Lung (tissue), 17 donors: ENCODE measurements at places on chromosomes 6 and 20. TPM values are rescaled to one million over a fixed set of nuclear protein-coding genes. Genes with fewer than 3 reads are reported as not detected.

DNA sequence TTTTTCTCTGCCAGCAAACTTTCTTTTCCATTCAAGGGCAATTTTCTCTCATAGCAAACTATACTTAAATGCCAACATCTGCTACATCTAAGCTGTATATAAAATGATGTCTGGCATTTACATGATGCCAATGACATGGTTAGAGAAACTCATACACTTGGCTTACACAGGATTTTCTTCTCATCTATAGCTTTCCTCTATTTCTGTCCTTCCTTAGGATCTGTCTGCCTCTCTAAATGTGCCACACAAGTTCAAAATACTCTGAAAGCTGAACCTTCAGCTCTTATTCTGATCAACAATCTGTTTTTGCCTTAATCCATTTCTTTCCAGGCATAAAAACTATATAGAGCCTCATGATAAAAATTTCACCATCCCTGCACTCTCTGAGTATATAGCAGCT lies 290.9 kb upstream of the RNF217 start:
- no peak for DNase-seq
- no peak overlapping the region for H3K27ac ChIP-seq
- H3K27me3 ChIP-seq: no peaks in the 10 kb centered on the region
- H3K4me1 ChIP-seq: no peaks in the 10 kb centered on the region

GRCh38 chr20:37346535-37347346 lies 801 bp downstream of the SRC start:
- H3K27me3 ChIP-seq: no peaks in the 10 kb centered on the region
- peak overlapping the region; percentile 59 for H3K27ac ChIP-seq
- no peaks in the 10 kb centered on the region for H3K36me3 ChIP-seq
- DNase-seq: no peak
- H3K4me1 ChIP-seq: peaks cover 17% of the 10 kb centered on the region

DNA sequence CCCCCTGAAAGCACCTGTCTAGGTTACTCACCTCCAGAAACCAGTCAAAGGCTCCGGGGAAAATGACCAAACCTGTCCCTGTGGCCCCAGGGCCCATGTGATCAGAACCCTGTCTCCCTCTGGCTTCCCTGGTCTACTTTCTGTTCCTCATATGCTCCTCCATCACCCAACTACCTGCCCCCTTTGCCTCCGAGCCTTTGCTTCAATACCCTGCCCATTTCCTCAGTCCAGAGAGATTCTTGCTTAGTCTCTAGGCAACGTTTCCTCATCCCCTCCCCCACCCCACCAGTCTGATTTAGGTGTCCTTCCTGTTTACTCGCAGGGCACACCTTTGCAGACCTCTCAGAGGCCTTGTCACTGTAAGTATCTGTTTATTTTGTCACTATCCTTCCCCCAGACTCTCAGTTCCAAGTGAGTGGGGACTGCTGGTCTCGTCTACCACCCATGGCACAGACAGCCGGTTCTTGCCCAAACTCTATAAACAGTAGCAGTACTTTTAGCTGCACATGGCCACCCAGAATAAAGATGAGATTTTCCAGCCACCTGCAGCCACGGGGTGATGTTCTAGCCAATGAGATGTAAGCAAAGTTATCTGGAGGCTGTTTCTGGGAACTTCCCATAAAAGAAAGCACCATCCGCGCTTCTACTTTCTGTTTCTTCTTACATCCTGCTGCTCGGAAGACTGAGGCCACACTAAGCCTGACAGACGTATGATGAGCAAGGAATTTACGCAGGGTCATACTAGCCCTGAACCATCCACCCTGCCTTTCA lies 13.3 kb downstream of the ELOVL5 start:
- no peak overlapping the region for H3K4me3 ChIP-seq
- DNase-seq: no peak
- H3K36me3 ChIP-seq: peaks cover 5% of the 10 kb centered on the region
- H3K4me1 ChIP-seq: no peaks in the 10 kb centered on the region
- no peak overlapping the region for H3K27ac ChIP-seq
- no peaks in the 10 kb centered on the region for H3K27me3 ChIP-seq

GRCh38 chr6:127342946-127343808 lies at the start of gene ECHDC1:
TSS of gene ECHDC1 (minus strand) at chr6:127343609. CDS start at chr6:127331028, 12,581 bp downstream.
- no peaks in the 10 kb centered on the region for H3K27me3 ChIP-seq
- H3K4me3 ChIP-seq: peak within 1 kb of the TSS; percentile 91
- H3K36me3 ChIP-seq: no peaks in the 10 kb centered on the region
- peak; percentile 87 for DNase-seq

GRCh38 chr6:105459049-105459448 lies 56.2 kb upstream of the PREP start:
- no peak for DNase-seq
- H3K36me3 ChIP-seq: no peaks in the 10 kb centered on the region
- H3K27me3 ChIP-seq: no peaks in the 10 kb centered on the region
- H3K4me1 ChIP-seq: no peaks in the 10 kb centered on the region
- H3K27ac ChIP-seq: no peak overlapping the region
- no peak overlapping the region for H3K4me3 ChIP-seq

DNA sequence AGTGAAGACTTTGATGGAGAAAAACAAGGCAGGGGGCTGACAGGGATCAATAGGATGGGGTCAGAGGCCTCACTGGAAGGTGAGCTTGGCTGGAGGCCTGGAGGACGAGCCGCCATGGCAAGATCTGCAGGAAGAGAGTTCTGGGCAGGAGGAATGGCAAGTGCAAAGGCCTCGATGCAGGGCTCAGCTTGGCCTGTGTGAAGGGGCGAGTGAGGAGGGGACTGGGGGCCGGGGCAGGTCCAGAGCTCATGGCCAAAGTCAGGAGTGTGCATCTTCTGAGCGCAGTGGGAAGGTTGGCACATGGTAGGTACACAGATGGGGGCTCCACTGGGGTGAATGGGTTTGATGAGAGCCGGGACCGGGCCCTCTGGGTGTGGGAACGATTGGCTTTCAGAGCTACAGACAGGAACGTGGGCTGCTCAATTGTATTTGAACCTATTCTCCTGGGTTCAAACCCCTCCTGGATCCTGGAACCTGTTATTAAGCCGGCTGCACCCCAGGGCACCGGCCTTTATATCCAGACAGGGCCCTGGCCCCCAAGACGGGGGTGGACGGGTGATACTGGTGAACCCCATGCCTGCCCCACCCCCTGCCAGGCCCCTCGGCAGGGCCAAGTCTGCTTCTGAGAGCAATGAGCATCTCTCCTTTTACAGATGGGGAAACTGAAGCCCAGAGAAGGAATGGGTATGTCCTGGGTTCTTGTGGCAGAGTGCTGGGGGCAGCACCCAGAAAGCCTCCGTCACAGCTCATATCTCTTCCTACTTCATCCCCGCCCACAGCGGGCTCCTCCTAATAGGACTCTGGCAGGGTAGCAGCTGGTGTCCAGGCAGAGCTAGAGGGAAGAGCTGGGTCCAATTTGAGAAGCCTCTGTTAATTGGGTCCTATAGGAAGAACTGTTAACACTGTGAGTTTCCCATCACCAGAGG lies 106.1 kb downstream of the CEBPB start:
- H3K4me3 ChIP-seq: no peak overlapping the region
- no peaks in the 10 kb centered on the region for H3K36me3 ChIP-seq
- peaks cover 16% of the 10 kb centered on the region for H3K4me1 ChIP-seq

- H3K4me3 ChIP-seq: no peak overlapping the region
- peaks cover 4% of the 10 kb centered on the region for H3K4me1 ChIP-seq
- no peak overlapping the region for H3K27ac ChIP-seq
- no peaks in the 10 kb centered on the region for H3K27me3 ChIP-seq
- peaks cover 8% of the 10 kb centered on the region for H3K36me3 ChIP-seq
- no peak for DNase-seq
Observed at GRCh38 chr6:31152781-31153180, 4.8 kb downstream of the CCHCR1 start.

DNA sequence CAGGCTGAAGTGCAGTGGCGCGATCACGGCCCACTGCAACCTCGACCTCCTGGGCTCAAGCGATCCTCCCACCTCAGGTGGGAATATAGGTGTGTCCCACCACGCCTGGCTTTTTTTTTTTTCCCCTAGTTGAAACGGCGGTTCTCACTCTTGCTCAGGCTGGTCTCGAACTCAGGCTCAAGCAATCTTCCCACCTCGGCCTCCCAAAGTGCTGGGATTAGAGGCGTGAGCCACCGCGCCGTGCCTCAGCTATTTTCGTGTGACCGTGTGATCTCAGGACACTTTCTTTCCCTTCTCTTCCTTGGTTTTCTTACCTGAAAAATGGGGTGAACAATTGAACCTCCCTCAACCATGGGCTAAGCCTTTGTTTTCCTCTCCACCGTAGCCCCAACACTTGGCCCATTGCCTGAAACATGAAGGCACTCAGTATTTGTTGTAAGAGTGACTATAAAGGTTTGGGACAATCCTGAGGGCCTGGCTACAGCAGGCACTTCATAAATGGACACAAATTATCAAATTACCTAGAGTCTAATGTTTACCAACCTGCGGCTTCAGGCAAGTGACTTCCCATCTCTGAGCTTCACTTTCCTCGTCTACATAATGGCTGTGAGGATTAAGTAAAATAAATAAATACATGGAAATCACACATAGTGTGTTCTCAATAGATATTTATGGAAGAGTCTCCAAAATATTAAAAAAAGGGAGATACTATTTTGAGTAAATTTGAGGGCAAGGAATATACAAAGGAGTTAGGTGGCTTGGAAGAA lies 31.4 kb upstream of the ID1 start:
- no peaks in the 10 kb centered on the region for H3K27me3 ChIP-seq
- H3K4me1 ChIP-seq: peaks cover 11% of the 10 kb centered on the region
- DNase-seq: peak; percentile 48
- H3K27ac ChIP-seq: peak overlapping the region; percentile 91

DNA sequence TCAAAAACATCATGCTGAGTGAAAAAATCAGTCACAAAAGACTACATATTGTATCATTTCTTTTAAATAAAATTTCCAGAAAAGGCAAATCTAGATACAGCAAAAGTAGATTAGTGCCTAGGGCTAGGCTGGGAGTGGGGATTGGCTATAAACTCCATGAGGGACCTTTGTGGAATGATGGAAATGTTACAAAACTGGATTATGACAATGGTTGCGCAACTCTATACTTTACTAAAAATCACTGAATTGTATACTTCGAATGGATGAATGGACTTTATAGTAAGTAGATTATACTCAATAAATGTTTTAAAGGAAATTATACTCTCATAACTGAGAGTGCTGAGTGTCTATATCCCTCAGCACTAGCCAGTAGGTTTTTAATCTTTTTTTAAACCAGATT lies 4.3 kb downstream of the HMGN3 start:
- H3K4me1 ChIP-seq: peaks cover 2% of the 10 kb centered on the region
- no peak overlapping the region for H3K4me3 ChIP-seq
- no peak overlapping the region for H3K27ac ChIP-seq
- peaks cover 3% of the 10 kb centered on the region for H3K36me3 ChIP-seq
- DNase-seq: no peak

DNA sequence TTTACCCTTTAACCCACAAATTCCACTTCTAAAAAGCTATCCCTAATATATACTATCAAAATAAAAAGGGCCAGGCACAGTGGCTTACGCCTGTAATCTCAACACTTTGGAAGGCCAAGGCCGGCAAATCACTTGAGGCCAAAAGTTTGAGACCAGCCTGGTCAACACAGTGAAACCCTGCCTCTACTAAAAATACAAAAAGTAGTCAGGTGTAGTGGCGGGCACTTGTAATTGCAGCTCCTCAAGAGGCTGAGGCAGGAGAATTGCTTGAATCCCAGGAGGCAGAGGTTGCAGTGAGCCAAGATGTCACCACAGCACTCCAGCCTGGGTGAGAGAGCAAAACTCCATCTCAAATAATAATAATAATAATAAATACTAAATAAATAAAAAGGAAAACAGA lies 82.5 kb downstream of the TRIM27 start:
- H3K4me3 ChIP-seq: no peak overlapping the region
- no peaks in the 10 kb centered on the region for H3K36me3 ChIP-seq
- no peak for DNase-seq
- H3K27me3 ChIP-seq: peaks cover 24% of the 10 kb centered on the region
- peaks cover 10% of the 10 kb centered on the region for H3K4me1 ChIP-seq

GRCh38 chr6:155274106-155274505 lies 10.3 kb downstream of the CLDN20 start:
- peak overlapping the region; percentile 21 for H3K27ac ChIP-seq
- no peak overlapping the region for H3K4me3 ChIP-seq
- H3K4me1 ChIP-seq: peaks cover 12% of the 10 kb centered on the region

DNA sequence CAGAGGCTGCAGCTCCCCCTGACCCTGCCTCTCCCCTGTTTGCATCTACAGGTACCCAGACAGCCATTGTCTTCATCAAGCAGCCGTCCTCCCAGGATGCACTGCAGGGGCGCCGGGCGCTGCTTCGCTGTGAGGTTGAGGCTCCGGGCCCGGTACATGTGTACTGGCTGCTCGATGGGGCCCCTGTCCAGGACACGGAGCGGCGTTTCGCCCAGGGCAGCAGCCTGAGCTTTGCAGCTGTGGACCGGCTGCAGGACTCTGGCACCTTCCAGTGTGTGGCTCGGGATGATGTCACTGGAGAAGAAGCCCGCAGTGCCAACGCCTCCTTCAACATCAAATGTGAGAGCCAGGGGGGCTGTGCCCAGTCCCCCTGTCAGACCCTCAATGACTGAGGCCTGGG lies 42.1 kb upstream of the SRF start:
- DNase-seq: no peak
- no peaks in the 10 kb centered on the region for H3K27me3 ChIP-seq
- H3K4me1 ChIP-seq: no peaks in the 10 kb centered on the region
- H3K4me3 ChIP-seq: no peak overlapping the region
- no peak overlapping the region for H3K27ac ChIP-seq
- peaks cover 20% of the 10 kb centered on the region for H3K36me3 ChIP-seq

DNA sequence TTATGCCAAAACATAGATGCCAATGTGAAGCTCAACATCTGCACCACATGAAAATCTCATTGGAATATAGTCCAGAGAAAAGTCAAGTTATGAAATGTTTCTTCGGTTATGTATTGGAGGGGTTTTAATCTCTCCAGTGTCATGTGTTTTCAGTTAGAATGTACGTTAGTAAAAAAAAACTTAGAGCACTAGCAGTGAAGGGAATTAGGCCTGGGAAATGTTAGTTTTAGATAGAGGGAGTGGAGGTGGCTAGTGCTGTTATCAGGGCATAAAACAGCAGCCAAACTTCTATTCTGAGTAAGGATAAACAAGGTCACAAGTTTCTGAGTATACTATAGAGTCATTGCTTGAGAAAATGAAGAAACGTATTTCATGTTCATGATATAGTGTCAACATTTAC lies 42.9 kb downstream of the HDGFL1 start:
- H3K27ac ChIP-seq: no peak overlapping the region
- no peak overlapping the region for H3K4me3 ChIP-seq
- no peaks in the 10 kb centered on the region for H3K36me3 ChIP-seq
- no peaks in the 10 kb centered on the region for H3K4me1 ChIP-seq
- peak; percentile 58 for DNase-seq

- peaks cover 30% of the 10 kb centered on the region for H3K4me1 ChIP-seq
- H3K27ac ChIP-seq: no peak overlapping the region
- no peak overlapping the region for H3K4me3 ChIP-seq
- no peaks in the 10 kb centered on the region for H3K36me3 ChIP-seq
- no peak for DNase-seq
Observed at GRCh38 chr20:23122321-23122720, 36.2 kb upstream of the CD93 start.

Gene ENPP1
- 7.3 TPM for total RNA-seq
